Cerebellum (tissue), 4 donors: ENCODE measurements at places on chromosomes 5 and 9. TPM values are rescaled to one million over a fixed set of nuclear protein-coding genes. Genes with fewer than 3 reads are reported as not detected.

KCNV2 gene
- total RNA-seq, result not detected

C1QTNF2 gene
- 2.3 TPM for total RNA-seq

PCDHA5 gene
- total RNA-seq, result 10.7 TPM

FBN2 gene
- 20.1 TPM for total RNA-seq

IRX1 gene
- 25.4 TPM for total RNA-seq

TMEM174 gene
- not detected for total RNA-seq
